ENCODE measurements at places on chromosomes 4 and X. TPM values are rescaled to one million over a fixed set of nuclear protein-coding genes. Genes with fewer than 3 reads are reported as not detected.
A peak's percentile ranks its signal among the peaks of the same experiment; 100 is the strongest.

Gene MAGEC2
- not detected for total RNA-seq

- no peak for DNase-seq
Measured at GRCh38 chrX:70352496-70352895, 62.6 kb downstream of the KIF4A start.

DNA sequence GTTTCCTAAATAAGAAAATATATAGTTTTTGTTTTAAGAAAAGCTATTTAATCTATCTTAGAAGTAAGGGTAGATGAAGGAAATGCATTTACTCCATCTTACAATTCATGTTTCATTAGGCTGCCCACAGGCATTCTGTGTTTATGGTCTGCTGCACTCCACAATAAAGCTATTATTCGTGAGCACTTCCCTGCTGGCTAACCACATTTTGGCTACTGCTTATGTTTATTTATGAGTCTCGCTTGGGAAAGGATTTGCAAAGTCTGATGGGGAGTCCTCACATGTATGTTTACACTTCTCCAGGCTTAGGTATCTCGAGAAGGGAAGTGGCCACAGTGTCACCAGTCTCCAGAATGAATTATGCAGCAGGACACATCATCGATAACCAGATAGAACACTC, 260.8 kb upstream of the VCX start:
- no peak for DNase-seq

DNA sequence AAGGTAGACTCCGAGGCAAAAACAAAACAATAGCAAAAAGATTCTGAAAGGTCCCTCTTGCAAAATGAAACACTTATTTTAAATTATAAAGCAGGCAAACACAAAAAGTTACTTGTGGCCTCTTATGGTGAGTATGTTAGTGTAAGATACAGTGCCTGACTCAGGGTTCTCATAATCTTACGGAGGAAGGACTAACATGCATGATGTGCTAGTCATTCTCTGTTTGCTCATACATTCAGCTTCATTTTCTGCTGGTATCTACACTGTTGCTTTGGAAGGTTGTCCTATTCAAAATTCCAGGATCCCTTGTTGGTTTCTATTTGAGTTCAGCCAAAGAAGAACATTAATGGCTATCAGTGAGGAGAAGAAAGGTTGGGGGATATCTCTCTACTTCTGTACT, 249.1 kb upstream of the FAM47A start:
- DNase-seq, result no peak

DNA sequence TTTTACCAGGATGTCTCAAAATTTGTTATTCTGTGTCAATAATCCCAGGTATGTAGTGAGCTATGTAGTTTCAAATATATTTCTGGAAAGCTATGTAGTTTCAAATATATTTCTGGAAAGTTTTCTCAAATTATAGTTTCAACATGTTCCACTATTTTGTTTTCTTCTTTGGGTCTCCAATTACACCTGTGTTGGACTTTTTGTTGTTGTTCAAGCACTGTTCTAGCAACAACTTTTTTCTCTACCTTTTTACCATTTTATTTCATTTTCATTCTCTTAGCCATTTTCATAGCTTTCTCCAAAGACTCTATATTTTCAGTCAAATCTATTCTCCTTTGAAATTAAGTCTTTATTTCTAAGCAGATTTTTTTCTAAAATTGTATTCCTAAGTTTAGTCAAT, 88.4 kb downstream of the LCORL start:
- DNase-seq, result no peak

Gene PCDH18
- not detected for total RNA-seq

DNA sequence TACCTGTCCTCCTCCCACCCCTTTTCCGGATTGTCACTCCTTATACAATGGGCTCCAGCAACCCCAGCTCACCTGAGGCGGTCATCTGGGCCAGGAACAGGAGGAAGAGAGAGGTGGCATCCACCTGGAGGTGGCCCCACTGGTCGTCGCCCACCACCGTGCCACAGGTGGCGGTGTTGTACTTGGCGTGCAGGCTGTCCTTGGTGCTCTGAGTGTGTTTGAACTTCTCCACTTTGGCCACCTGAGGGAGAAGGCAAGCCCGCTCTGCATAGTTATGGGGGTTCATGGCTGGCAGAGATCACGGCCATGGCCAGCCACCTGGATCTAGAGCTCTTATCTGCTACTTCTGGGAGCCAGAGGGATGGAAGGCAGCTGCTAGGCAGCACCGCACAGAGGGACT, 32.9 kb downstream of the PHKA2 start:
- DNase-seq, result peak; percentile 2

- DNase-seq, result no peak
Measured at GRCh38 chrX:16930392-16930791, 16.1 kb upstream of the REPS2 start.

DNA sequence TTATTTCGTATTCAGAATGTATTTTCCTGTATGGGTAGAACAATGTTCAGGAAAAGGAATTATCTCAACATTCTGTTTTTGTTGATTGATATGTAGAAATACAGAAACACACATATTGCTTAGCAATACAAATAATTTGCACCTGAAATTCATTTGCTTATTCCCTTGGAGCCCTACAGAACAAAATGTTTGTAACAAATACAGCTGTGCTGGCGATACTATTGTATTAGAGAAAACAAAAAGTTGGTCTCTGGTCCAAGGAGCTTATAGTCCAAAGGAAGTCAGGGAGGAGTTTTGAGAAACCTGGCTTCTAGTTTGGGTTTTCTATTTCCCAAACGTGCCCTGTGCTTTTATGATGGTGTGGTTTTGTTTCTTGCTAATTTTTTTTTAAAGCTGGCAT, 37.8 kb upstream of the CAPN6 start:
- no peak for DNase-seq

DNA sequence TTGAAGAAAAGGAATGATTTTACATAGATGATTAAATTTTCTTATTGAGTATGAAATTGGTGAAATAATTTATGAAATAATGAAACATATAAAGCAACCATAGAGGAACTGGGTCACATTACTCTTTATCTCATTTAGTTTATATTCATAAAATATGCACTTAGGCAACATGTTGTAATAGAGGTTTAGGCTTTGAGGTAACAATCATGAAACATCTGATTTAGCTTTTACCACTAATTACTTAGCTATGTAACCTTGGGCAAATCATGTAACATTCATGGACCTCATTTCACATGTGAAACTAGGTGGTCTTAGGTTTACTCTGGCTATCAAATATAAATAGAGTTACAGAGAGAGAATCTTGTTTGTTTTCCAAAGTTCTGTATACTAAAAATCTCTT, 54.5 kb upstream of the SMARCA5 start:
- no peak for DNase-seq

All from activated CD8-positive, alpha-beta T cell treated with anti-CD3 and anti-CD28 coated beads for 36 hours (primary cell).